ENCODE measurements at places on chromosomes 13 and 19.

- no peak for DNase-seq
These were observed 937 bp upstream of the SPRY2 start for GRCh38 chr13:80341756-80342370.

DNA sequence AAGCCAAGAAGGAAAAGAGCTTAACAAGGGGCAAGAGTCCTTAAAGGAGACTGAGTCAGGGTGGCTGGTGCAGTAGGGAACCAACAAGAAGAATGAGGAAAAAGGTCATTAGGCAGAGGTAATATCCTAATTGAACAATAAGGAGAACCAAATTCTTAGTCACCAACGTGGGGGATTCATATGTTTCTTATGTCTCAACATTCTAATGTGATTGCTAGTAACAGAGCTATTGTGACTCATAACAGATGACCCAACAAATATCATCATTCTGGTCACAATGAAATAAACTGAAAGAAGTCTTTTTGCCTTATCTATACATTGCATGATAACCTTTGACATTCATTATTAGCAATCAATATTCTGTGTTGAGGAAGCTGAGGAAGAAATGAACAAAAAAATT is 101.6 kb downstream of the RAP2A start:
- DNase-seq = no peak

DNA sequence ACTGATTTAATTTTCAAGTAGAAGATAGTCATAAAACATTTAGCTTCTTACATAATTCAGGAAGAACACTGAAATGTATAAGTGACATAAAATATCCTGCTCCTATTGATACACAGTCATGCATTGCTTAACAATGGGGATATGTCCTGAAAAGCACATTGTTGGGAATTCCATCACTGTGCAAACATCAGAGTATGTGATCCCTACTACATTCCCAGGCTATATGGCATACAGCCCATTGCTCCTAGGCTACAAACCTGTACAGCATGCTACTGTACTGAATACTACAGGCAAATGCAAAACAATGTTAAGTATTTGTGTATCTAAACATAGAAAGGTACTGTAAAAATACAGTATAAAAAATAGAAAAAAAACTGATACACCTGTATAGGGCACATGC is 723.9 kb upstream of the ARGLU1 start:
- no peak for DNase-seq

DNA sequence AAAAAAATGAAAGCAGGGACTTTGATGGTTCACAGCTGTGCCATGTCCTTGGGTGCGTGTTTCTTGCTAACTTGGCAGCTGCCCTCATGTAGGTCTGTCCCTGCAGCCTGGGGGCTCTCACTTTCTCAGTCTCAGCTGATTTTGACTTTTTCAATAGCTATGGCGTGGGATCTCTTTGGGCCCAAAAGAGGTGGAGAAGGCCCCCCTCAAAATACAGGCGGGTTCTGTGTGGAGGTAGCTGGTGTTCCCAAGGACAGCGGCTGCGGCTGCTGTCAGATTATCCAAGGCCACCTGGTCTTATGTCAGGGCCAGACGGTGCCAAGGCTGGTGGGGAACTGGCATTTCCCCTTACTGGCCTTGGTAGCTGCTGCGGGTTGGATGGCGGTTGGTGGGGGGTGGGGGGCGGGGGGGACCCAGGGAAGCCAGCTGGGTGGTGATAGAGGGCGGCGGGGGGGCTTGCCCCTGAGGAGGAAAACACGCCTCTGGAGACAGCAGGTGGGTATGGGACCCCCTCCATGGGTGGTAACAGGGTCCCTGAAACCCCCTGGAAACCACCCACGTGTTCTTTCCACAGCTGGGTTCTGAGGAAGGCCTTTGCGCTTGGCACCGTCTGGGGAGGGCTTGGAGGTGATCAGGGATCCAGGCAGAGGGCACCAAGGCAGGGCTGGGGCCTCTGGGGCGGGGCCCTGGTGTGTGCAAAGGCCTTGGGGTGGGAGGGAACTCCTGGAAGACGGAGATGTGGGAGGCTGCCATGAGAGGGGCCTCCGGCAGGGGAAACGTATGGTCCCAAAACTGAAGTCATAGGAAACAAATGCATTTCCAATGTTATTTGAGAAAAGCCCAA is 4.1 kb downstream of the TIMM13 start:
- no peak for DNase-seq

DNA sequence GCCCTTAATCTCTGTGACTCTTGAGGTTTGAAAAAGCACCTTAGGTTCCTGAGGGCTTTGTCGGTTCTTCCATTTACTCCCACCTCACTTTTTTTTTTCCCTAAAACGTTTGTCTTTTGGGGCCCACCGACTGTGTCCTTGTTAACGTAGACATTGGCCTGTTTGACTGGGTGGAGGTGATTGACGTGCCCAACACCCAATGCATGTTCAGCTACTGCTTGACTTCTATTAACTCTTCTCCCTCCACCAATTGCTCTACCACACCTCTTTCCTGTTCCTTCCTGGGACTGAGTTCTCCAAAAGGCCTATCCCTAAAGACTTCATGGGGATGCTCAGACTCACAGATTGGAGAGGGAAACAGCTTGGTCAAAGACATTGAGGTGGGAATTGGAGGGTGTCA is 17.3 kb downstream of the CKM start:
- no peak for DNase-seq

DNA sequence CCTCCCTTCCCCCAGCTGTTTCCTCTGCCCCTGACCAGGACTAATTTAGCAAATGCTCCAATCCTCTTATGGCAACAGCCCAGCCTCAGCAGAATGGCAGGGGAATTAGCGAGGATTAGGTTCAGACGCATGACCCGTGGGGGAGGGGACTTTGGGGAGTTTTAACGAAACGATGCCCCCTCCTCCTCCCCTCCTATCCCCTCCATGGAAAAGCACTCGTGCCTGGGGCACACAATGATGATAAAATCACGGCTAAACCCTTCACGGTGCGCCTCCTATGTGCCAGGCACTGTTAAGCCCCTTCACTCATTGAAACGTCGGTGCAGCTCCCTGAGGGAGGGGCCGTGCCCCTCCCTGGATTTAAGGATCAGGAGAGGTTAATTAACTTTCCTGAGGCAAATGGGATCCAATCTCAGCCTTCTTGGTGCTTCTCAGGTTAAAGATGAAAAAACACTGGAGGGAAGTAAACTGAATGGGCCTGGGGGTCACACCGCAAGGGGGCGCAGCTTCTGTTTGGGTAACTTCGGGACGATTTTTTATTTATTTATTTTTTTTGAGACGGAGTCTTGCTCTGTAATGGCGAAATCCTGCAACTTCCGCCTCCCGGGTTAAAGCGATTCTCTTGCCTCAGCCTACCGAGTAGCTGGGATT is 10.1 kb upstream of the TPRX2 start:
- no peak for DNase-seq

DNA sequence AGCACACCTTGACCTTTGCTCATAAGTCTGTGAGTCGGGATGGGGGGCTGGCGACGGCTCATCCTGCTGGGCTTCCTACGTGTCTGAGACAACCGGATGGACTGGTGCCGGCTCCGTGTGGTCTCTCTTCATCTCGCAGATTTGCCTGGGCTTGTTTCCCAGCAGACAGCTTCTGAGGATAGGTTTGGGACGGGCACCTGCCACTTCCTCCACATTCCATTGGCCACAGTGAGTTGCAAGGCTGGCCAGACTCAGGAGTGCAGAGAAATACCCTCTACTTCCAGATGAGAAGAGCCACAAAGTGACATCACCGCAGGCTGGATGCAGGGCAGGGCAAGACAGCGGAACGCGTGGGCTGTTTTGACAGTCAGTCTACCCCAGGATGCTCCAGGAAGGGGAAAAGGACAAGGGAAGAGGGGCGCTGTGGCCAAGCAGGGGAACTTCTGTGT is 48.1 kb downstream of the IRS2 start:
- DNase-seq = no peak

DNA sequence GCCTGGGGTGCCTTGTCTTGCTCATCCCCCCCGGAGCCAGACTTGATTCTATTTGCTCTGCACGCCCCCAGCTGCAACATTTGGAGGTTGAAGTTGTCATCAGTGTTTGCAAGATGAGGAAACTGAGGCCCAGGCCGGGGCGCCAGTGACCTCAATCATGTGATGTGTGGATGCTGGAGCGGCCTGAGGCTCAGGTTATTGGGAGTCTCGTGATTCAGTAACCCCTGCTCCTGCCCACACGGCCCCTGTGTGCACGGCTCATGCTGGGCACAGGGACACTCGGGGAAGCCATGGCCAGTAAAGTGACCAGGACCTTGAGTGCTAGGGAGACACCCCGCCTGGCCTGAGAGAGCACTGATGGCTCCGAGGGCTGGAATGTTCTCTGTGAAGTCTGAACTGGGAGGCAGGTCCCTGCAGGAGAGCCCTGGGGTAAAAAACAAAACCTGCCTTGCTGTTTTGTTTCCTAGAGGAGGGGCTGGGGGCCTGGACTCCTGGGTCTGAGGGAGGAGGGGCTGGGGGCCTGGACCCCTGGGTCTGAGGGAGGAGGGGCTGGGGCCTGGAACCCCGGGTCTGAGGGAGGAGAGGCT is 1.9 kb downstream of the FGF21 start:
- DNase-seq = no peak

GRCh38 chr19:17869114-17869608 is 2.6 kb upstream of the SLC5A5 start:
- no peak for DNase-seq

- no peak for DNase-seq
These were observed 15.0 kb downstream of the KATNAL1 start for GRCh38 chr13:30292325-30292724.

DNA sequence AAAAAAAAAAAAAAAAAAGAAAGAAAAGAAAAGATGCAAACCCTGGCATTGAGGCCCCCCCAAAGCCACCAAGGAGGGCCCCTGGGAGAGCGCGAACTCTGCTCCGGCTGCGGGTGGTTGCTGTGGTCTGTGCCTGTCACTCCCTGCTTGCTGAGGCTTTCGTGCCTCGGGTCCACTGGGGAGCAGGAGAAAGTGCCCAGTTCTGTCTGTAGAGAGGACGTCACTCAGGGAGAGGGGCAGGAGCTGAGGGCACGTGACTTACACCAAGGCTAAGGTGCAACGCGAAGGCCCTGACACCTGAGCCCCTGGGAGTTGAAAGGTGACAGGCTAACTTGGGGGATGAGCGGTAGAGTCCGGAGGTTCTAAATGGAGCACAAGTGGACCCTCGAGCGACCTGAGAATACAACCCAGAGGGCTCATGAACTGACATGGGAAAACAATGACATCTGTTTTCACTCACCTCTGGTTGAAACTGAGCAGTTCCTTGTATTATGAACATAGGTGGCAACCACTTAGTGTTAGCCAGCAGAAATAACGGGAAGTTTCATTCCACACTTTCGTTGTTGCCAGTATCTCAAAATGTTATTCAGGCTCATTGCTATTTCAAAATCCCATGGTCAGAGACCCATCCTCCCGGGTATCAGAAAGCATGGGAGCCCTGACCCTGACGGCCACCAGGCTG is 69.2 kb upstream of the TM9SF2 start:
- DNase-seq = no peak

GRCh38 chr19:4755459-4755858 is 31.8 kb upstream of the DPP9 start:
- DNase-seq = no peak

GRCh38 chr13:25232937-25233515 is 54.3 kb downstream of the MTMR6 start:
- no peak for DNase-seq

- no peak for DNase-seq
These were observed 879.3 kb downstream of the OLFM4 start for GRCh38 chr13:53907891-53908290.

DNA sequence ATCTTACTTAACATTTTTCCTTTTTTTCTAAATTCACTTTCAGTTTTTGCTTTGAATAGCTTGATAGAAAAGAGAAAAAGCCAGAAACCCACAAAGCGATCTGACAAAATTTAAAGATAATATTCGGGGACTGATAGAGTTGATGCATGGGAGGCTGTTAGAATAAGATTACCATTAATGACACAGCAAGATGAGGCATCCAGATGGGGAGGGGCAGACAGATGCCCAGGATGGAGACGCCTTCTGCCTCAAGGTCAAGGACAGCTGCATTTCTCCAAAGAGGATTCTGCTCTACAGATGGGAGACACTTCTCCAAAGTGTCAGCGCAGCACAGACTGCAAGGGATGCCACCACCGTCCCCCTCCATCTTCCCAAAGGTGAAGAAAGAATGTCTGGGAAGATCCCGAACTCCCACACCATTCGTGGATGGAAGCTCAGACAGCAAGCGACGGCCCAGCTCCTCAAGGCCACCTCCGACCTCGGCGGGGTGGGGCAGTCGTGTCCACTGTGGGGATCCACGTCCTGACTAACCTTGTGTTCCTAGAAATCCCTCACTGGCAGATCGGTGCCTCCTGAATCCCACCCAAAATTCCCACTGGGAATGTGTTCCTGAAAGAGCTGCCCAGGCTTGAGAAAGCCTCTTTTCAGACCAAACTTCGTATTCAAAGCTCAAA is 32.9 kb downstream of the NAXD start:
- DNase-seq = no peak

- DNase-seq = no peak
These were observed 173.8 kb upstream of the SOX21 start for GRCh38 chr13:94886191-94886590.

DNA sequence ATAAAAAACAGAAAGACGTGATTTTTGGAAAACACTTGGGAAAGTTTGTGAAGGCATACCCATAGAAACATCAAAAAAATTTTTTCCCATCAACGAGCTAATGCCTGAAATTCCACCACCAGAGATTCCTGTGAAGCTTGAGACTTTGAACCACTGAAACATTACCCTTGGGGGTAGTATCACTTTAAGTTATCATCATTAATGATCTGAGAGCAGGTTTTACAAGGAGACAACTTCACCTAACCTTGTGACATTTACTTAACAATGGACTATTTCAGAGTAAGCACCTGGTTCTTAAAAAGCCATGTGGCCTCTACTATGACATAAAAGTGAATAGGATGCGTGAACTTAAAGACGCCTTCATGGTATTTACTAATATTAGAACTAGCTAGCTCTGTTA is 51.9 kb downstream of the DOCK9 start:
- no peak for DNase-seq

- no peak for DNase-seq
These were observed 359.4 kb downstream of the ZNF536 start for GRCh38 chr19:30731591-30731990.

GRCh38 chr19:3641515-3642269 is 15.1 kb upstream of the CACTIN start:
- no peak for DNase-seq

DNA sequence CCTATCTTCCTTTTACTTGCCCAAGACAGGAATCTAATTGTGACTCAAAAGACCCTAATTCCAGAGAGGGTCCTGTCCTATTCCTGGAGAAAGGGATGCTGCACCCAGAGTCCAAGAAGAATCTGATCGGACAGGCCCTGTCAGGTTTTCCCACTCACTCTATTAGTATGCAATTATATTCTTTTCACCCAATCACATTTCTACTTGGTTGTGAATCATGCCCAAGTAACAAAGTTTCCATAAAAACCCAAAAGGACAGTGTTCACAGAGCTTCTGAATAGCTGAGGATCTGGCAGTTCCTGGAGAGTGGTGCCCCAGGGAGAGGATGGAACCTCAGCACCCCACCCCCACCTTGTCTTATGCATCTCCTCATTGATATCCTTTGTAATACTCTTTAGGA is 135.3 kb upstream of the SLITRK5 start:
- no peak for DNase-seq
